Liver (tissue), 10 donors: ENCODE measurements at places on chromosomes 1 and 21.

- DNase-seq: no peak
These were observed 5.2 kb upstream of the MAB21L3 start for GRCh38 chr1:116105996-116106395.

DNA sequence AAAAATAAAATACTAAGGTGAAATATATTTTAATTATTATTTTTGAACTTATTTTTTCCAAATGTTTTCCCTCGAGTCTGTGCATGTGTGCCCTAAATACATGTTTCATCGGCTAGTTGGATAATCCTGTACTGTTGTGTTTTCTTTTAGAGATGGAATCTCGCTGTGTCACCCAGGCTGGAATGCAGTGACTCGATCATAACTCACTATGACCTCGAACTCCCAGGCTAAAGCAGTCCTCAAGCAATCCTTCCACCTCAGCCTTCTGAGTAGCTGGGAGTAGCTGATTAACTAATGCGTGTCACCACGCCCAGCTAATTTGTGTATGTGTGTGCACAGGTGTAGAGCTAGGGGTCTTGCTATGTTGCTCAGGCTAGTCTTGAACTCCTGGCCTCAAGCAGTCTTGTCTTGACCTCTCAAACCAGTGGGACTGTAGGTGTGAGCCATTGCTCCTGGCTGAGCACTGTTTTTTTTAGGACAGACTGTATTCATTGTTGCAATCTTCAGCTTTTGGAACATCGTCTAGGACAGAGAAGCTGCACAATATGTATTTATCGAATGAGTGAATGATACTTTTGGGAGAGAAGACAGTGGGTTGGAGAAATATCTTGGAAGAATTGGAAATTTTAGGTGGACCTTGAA lies 4.8 kb upstream of the TMCO1 start:
- no peak for DNase-seq

GRCh38 chr1:65512967-65513780 lies 92.7 kb downstream of the LEPR start:
- no peak for DNase-seq

DNA sequence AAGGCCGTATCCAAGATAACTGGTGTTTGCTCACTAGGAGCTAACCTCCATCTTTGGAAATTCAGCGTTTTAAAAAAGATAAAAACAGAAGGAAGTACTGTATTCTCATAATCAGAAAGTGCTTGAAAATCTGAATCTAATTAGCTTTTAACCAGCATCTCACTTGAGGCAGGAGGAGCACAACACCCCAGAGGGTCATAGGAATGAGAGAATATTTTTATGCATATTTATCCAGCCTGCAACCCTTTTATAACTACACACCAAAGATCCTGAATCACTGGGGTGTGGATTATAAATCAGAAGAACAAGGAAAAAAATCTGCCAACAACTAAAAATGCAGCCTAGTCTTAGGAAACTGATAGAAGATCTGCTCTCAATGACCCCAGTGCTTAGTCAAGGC lies 68.0 kb upstream of the PTCH2 start:
- no peak for DNase-seq

DNA sequence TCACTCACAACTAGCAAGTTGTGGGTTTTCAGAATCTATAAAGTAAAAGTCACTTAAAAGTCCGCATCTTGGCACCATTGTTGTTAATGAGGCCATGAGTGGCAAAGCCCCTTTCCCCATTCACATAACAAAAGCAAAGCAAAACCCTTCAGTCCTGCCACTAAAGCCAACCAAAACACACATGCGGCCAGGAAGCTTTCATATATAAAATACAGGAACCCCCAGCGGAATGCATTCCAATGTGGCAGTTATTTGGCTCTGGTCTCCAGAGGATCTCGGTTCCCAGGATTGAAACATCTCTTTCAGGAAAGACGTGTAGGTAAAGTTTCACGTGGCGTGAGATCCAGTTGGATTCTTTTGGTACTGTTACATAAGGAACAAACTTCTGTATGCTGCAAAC lies 2.5 kb upstream of the LBR start:
- DNase-seq: no peak

- DNase-seq: no peak
These were observed 257.0 kb upstream of the ADGRL2 start for GRCh38 chr1:81543764-81544163.

GRCh38 chr1:107748531-107748930 lies 216.4 kb downstream of the VAV3 start:
- no peak for DNase-seq
